H7 (cell line): ENCODE measurements at places on chromosomes 16 and 17.

DNA sequence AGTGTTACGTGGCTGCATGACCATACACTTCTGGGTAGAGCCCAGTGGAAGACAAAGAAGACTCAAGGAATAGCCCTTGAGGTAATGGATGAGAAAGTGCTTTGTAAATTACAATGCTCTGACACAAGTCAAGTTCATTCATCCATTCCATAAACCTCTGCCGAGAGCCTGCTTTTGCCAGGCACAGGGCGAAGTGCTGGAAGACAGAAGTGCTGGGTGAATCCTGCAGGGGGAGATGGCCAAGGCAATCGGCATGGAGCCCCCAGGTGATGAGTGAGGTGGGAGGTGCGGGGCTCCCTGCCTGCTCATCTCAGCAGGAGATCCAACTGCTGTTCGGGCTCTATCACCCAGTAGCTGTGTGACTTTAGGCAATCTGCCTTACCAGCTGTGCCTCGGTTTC is 2.8 kb upstream of the SOCS3 start:
- peak; percentile 61 for DNase-seq

GRCh38 chr16:65375651-65376050 is 253.8 kb upstream of the CDH11 start:
- no peak for DNase-seq

- DNase-seq: peak; percentile 62
These were observed 16.8 kb upstream of the PLLP start for GRCh38 chr16:57301126-57301817.

- no peak for DNase-seq
These were observed 287 bp upstream of the INTS2 start for GRCh38 chr17:61928101-61928436.

DNA sequence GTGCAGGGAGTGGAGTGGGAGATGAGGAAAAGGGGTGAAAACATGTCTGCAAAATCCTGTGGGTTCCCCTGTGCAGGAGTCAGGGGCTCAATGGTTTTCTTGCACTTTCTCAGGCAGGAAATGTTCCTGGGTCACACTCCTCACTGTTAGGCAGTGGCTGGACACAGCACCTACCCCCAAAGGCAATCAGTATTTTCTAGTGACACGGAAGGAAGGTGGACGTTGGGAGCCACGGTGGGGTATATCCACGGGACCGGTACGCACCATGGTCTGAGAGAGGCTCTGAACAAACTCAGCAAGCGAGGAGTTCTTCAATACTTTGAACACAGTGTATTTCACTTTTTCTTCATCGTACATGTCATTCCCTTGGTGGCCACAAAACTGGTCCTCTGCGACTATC is 20.9 kb downstream of the LITAFD start:
- no peak for DNase-seq

GRCh38 chr17:56436142-56436541 is 157.4 kb upstream of the NOG start:
- no peak for DNase-seq

DNA sequence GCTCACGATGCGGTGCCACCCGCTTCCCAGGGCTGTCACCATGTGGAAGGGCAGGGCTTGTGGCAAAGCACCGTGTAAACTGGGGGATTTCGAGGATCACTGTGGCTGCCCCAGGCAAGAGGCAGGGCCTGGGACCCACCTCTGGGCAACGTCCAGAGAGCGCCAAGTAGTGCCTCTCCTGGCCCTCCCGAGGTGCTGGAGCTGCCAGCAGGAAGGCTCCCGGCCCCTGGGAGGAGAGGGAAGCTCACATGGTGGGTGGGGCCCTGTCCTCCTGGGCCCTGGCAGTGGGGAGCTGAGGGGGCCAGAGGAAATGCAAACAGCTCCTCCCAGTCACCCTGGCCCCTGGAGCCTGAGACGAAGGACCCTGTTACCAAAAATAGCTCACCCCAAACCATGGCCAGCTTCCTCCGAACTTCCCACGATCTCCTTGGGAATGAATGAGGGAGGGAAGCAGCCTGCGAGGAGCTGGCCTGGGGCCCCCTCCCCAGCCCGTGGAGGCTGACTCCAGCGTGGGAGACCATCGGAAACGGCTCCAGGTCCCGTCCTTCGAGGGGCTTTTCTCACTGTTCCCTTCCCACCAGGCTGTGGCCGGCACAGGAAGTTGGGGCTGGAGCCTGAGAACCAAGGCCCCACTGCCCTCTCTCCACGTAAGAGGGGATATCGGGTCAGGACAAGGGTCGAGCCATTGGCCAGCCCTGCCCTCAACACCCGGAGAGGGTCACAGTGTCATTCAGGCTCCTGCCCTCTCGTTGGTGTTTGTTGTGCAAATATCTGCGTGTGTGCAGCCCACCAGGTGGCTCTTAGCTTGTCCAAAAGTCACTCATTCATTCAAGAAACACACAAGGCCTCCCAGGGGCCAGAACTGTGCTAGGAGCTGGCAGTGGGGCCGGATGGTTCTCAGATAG is 17.7 kb downstream of the VASN start:
- DNase-seq: peak; percentile 74
